ENCODE measurements at places on chromosomes 13 and 19. TPM values are rescaled to one million over a fixed set of nuclear protein-coding genes. Genes with fewer than 3 reads are reported as not detected.

Gene RGCC
- total RNA-seq: 6.5 TPM

Gene VSIG10L
- total RNA-seq: 1.7 TPM

Gene GARIN5A
- 0.58 TPM for total RNA-seq

Gene ATP1A3
- 3.4 TPM for total RNA-seq

Gene ZSCAN4
- not detected for total RNA-seq

Gene WDR87
- 0.07 TPM for total RNA-seq

Gene HPN
- not detected for total RNA-seq

Gene CEACAM7
- total RNA-seq: not detected

Gene ADPRHL1
- 1.3 TPM for total RNA-seq

Gene SRRM5
- 0.64 TPM for total RNA-seq

Gene COMP
- not detected for total RNA-seq

Gene PDE4C
- not detected for total RNA-seq

Gene PRTN3
- total RNA-seq: not detected

Gene CDC42EP5
- not detected for total RNA-seq

Gene RPL28
- 2,397 TPM for total RNA-seq

Gene ICAM4
- total RNA-seq: 0.51 TPM

Gene PTH2
- total RNA-seq: not detected

Gene CEACAM20
- not detected for total RNA-seq

Gene LGALS4
- 8.4 TPM for total RNA-seq

Gene DHDH
- total RNA-seq: not detected

Gene FCGBP
- total RNA-seq: 22.9 TPM

Gene POU2F2
- 145 TPM for total RNA-seq

Gene OLFM4
- not detected for total RNA-seq

Gene CEACAM8
- total RNA-seq: not detected

Measured in B cell (primary cell).